ENCODE measurements at places on chromosomes 4 and X.
A peak's percentile ranks its signal among the peaks of the same experiment; 100 is the strongest.

DNA sequence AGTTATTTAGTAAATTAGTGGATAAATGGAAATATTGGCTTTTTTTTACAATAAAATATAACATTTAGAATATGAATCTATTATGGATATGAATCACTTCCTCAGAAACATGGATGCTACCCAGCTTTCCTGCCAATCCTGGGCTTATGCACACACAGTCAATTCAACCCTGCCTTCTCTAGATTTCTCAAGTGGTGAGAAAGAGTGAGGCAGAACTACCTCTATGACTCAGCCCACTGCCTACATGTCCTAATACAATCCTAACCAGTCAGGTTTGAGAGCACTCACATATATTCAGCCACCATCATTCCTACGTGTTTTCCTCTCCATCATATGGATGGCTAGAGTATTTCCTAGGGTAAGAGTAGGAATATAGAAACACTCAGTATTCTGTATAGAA lies 91.1 kb upstream of the ANKRD50 start:
- no peak for DNase-seq

- DNase-seq: no peak
These were observed 311.4 kb upstream of the FSTL5 start for GRCh38 chr4:162475246-162475645.

DNA sequence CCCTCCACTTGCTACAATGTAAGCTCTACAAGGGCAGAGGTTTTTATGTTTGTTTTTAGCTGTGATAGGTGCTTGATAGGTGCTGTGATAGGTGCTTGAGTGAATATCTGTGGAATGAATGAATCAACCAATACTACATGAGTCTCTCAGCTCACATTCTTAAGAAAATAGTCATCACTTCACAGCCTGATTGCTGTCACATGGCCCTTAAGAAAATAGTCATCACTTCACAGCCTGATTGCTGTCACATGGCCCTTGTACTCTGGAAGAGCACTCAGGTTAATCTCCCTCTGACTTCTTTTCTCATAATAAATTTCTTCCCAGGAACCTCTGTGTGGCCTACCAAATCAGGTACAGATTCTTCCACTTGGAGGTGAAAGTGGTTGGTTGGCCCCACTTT lies 335.2 kb downstream of the TENM3 start:
- no peak for DNase-seq

GRCh38 chr4:70741867-70742658 lies 20.3 kb downstream of the RUFY3 start:
- DNase-seq: no peak

- DNase-seq: peak; percentile 18
These were observed 41.1 kb downstream of the LUZP4 start for GRCh38 chrX:115330498-115331168.

DNA sequence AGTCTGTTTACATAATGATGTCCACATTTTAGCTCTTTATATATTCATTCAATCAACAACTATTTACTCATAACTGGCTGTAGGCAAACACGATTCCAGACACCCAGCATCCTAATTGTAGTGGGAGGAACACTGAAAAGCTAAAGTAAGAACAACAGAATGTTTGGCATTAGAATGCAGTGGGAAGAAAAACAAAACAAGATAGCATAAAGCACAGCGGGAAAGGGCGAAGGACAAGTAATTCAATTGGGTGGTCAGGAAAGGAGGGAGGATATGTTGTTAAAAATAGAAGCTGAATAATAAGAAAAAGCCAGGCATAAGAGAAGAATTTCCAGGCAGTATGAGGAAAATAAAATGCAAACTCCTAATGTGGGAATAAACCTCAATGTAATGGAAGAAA lies 189.5 kb upstream of the FAT4 start:
- DNase-seq: no peak

DNA sequence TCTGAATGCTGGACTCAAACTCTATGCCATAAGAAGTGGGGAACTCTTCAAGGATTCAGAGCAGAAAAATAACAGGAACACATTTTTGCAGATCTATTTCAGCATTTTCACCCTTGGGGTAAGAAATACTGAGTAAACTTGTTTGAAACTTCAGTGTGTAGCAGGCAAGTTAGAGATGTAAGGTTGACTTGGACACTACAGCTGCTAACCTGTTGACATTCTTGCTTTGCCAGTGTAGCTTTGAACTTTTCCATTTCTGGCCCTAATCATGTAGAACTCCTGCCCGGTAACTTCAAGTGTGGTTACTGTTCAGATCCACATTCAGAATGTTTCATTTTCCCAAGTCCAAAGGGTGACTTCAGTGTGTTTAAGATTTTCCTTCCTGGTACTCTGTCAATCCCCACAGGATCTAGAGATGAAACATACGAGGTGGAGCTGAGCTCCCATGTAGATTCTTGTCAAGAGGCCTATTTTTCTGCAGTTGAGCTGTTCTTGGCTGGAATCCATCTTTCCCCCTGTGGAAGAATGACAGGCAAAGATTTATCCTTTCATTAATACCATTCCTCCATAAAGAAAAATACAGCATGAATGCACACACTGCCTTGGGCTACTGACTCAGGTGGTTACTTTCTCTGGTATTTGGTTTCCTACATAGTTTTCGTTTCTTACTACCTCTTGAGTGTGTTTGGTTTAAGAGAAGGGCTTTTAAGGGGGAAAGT lies 34.1 kb downstream of the FHDC1 start:
- DNase-seq: no peak

- no peak for DNase-seq
These were observed 71.1 kb downstream of the NYX start for GRCh38 chrX:41518127-41518840.

DNA sequence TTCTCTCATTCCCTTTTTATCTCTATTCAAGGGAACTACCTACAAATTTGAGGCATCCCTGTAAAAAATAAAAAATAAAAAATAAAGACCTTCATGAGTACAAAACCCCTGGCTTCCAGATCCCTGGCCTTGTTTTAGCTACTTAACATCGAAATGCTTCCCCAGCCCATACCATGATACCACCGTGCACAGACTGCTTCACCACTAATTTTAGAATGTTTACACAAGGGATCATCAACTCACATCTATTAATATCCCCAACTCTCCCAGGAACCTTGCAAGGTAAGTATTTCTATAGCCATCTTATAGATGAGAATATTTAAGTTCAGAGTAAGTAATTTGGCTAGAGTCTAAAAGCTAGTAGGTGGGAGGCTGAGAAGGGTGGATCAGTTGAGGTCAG lies 51.7 kb downstream of the UCHL1 start:
- no peak for DNase-seq

DNA sequence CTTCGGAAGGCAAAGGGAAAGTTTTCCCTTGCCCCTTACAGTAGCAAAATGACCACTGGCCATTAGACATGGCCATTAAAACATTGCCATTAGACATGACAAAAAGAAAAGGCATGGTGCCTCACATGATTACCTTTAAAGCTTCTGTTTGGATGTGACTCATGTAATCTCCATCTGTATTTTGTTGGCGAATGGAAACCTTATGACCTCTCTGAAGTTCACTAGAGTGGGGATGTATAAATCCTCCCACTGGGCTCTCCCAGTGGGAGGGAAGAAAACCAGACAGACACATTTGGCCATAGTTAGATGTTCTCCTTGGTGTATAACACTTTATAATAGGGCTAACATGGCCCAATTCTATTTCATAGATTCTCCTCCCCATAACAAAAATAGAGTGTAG lies 152.6 kb downstream of the MAGEB17 start:
- DNase-seq: no peak

GRCh38 chr4:36243355-36244256 lies 708 bp downstream of the ARAP2 start:
- DNase-seq: no peak

GRCh38 chr4:174808836-174809235 lies 20.2 kb downstream of the GLRA3 start:
- DNase-seq: no peak
